Stimulated activated CD4-positive, alpha-beta T cell treated with anti-CD3 and anti-CD28 coated beads, Interleukin-4, amount 100 ng/mL, for 48 hours (primary cell): ENCODE measurements at places on chromosomes 1 and 21.

DNA sequence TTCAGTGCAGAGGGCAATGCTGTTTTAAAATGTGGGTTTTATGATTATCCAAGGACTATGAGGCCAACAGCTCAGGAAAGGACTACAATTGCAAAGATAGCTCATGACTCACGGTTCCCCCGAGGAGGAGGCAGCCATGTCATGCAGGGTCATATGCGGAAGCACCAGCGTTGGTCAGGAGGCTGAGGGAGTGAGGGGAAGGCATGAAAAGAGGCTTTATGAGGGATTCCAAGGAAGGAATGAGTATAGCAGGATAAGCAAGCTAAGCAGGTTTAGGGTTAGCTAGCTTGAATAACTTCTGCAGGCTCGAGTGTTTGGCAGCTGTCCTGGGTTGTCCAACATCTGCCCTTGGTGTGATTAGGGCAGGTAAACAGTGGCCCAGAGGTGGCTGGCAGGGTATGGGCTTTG is 495.1 kb downstream of the SETD4 start:
- DNase-seq, result no peak

DNA sequence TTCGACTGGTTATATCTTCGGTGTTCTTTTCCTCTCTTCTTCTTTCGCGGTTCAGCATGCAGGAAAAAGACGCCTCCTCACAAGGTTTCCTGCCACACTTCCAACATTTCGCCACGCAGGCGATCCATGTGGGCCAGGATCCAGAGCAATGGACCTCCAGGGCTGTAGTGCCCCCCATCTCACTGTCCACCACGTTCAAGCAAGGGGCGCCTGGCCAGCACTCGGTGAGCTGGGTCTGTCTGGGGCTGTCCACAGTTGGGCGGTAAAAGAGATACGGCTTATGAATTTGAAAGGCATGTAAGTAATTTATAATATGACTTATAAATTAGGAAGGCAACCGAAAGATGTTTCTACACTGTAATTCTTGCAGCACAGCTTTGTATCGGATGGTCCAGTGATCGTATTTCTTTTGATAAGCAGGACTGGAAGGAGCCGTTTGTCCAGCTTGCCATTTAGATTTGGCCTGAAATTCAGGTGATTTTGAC is 334 bp downstream of the CTH start:
- no peak for DNase-seq

GRCh38 chr1:110457206-110457605 is 6.3 kb downstream of the PROK1 start:
- no peak for DNase-seq

DNA sequence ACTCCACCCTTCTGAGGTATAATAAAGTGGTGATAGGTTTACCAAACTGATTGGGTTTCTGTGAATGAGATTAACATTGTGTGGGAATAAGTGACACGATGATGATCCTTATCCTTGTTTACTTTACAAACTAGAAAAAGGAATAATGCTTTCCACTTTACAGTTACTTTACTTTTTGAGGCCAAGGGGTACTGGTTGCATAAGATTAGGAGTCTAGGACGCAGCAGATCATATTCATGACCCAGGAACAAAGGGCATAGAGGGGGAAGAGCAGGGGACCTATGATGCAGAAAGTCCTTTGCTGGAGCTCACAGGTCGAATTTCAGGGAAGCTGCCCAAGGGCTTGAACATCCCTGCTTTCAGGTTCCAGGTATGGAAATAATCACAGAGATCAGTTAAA is 20.4 kb downstream of the FGGY start:
- DNase-seq, result no peak

GRCh38 chr1:4433075-4433474 is 221.3 kb upstream of the AJAP1 start:
- DNase-seq, result no peak

DNA sequence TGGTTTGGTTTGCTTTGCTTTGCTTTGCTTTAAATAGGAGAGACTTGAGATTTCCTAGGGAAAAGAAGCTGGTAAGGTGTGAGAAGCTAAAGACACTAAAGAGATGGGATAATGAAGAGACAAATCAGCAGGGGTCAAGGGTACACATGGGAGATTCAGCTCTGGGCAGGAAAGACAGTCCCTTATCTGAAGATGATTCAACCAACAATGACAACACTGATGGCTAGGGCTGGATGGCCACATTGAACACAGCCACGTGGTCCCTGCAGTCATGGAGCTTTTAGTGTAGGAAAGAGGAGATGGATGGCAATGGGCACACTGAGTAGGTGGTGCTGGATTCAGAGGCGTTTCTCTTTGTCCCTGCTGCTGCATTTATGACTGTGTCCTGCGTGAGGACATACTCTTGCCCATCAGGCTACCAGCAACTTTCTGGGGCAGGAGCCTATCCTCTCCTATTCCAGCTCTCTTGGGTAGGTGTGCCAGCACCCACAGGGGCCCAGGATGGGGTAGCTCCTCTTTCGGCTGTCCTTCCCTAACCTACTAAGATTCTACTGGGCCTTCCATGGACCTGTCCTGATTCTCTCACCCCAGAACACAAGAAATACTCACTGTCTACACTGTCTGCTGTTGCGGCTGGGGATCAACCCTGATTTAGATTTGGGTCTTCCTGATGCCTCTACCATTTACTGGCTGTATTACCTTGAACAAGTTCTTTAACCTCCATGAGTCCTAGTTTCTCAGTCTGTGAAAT is 1.4 kb upstream of the SHISA4 start:
- no peak for DNase-seq

DNA sequence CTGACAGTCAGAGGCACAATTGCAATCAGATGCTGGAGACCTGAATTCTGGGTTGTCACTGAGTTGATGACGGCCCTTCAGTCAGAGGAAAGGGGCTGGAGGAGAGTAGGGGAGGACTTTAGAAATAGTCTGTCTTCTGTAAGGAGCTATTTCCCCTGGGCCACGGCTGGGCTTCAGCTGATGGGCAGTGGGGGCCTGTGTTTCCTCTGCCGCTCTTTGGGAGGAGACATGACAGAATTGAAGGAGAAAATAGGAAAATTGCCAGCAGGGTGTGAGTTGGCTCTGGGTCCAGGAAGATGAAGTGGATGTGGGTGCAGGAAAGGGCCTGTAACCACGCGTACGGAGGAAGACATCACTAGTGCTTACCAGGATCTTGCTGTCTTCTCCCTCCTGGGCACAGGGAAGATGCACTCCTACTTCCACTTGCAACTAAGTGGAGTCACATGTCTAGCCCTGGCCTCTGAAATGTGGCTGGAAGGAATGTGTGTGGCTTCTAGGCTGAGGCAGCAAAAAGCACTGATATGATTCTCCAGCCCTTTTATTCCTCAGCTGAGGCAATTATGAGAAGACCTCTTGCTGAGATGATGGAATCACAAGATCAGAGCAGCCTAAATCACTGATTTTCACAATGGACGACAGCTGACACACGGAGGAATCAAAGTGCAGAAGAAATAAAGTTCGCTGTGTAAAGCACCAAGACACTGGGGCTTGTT is 250.0 kb downstream of the GRIK3 start:
- no peak for DNase-seq

DNA sequence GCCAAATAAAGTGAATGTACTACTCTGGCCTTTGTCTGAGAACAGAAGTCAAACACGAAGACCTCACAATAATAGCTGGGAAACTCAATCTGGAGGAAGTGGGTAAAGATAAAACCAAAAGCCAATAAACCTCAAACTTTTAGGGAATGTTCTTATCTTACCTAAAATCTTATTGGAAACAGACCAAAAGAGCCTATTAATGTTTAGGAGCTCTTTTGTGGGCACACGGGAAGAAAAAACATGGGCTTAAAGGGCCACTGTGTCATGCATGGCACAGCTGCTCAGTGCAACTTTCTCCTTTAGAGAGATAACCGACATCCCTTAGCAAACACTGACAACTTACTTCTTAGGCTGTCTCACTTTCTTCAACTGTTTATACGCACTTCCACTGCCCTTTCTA is 16.1 kb downstream of the EIF2B3 start:
- no peak for DNase-seq

- no peak for DNase-seq
Observed at GRCh38 chr21:40936771-40937261, 89.9 kb upstream of the DSCAM start.

DNA sequence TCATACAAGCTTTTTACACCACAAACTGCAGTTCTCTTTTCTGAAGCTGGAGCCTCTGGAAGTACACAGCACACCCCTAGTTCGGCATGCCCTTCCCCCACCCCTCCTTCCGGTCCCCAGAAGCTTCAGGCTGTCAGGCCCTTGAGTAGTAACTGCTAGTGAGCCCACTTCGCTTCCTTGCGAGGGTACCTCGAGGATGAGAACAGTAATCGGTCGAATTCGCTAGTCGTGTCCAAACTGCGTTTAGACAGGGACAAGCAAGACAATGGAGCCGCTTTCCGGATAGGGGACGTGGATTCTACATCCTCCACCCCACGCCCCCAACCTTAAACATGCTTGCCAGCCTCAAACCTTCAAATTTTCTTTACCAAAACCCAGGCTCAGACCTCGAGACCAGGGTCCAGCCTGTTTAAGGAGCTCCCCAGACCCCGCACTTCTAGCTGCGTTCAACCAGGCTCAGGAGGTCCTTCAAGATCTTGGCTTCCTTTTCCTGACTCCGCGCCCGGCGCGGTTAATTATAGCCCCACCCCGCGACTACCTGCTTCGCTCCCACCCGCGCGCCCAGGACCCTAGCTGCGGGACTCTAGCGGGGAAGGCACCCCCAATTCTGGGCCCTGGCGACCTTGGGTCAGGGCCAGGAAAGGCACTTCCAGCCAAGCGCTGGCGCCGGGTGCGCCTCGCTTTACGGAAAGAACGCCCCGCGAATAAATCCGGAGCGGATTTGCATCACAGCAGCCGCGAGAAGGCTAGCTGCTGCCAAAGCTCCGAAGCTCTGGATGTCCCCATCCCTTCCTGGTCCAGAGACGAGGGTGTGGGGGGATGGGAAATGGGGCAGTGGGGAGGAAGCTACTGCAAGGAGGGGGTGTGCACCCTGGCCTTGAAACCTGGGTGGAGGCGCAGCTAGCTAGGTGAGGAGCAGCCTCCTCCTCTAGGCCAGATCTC is 8.1 kb upstream of the TSPAN1 start:
- DNase-seq, result no peak

- DNase-seq, result no peak
Observed at GRCh38 chr21:45438391-45439145, 33.6 kb downstream of the COL18A1 start.

DNA sequence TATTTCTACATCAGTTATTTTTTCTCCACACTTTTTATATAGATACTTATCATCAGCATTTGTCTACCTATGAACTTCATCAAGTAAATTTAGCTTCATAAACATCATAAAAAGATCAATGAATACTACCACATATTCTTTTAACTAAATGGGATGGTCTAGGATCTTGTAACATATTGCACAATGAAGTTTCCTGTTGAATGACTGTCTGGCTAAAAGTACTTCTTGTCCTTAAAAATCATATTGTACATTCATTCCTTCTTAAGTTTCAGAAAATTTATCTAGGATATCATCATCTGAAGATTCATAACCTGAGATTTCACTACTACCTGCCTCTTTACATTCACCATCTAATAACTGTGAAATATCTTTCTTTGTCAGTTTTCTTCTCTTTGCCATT is 69.0 kb downstream of the MAGI3 start:
- no peak for DNase-seq

DNA sequence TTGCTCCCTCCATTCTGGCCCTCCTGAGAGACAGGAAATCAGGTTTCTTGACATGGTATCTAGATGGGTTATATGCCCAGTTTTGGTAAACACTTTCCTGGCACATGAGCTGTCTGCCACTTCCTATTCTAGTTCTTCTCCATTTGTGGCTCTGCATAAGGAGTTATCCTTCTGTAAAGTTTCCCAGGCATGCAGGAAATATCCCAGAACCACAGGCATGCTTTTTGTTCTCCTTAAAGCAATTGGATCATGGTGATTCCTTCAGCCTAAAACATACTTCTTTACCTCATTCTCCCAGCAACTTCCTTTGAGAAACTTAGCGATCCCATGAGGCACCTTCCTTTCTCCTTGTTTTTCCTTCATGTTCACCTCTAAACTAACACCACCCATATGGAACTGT is 199.8 kb downstream of the CRB1 start:
- no peak for DNase-seq

DNA sequence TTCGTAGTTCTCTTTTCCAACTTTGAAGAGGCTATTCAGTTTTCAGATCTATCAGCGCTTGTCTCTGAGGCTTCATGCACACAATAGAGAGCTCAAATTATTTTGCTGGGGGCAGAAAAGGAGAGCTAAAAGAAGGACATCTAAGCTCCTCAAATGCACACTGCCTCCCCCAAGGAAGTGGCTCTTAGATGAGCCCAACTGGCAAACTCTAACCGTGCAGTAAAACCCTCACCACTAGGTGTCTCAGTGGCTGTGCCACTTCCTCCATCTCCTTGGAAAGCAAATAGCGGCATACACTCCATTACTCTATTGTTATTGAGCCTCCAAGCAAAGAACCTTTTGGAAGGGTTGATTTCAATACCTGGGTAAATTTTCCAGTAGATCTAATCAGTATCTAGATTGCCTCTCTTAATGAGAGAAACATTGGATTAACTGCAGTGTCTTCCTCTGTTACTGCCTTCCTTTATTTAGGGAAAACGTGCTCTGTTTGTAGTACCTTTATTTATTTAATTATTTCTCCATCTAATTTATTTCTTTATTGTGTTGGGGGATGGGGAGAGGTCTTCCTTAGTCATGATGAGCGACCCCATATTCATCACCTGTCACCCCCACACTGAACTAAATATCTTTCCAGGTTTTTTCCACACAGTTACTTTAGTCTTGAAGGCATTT is 9.2 kb upstream of the SFPQ start:
- DNase-seq, result peak; percentile 45

DNA sequence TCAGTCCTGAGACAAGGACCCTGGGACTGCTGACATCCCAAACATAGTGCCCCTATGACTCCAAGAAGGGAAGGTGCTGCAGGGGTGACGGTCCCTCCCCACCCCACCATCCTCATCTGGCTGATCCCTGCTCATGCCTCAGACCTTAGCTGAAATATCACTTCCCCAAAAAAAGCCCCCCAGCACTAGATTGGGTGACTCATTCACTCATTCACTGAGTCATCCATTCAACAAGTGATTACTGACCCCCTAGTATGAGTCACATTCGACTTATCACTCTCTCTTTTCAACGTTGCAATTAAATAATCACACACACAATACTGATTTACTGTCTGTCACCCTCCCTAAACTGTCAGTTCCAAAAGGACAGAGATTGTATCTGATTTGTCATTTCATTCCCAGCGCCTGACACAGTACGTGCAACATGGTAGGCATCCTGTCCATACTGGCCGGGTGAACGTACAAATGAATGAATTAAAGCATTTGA is 48.6 kb downstream of the HIVEP3 start:
- DNase-seq, result no peak

GRCh38 chr1:100077531-100077930 is 55.2 kb downstream of the SASS6 start:
- DNase-seq, result no peak

- no peak for DNase-seq
Observed at GRCh38 chr1:230790026-230790425, 42.8 kb downstream of the CAPN9 start.

- DNase-seq, result no peak
Observed at GRCh38 chr1:205811660-205812059, 1.3 kb downstream of the SLC41A1 start.

DNA sequence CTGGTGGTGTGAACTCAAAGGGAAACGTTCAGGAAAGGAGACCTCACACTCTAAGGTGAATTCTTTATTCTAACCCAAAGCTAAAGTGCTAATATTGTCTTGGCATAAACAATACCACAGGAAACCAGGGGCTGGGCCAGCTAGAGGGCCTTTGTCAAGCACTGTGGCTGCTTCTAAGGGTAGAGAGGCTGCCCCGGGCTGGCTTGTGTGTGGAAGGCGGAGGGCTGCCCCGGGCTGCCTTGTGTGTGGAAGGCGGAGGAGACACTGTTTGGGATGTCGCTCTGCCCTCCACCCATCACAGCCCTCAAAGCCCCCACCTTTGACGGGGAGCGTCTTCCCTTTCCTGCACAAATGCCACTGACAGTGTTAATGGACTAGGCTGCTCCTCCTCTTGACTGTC is 216.8 kb downstream of the TOMM20 start:
- DNase-seq, result no peak
